Hematopoietic multipotent progenitor cell (in vitro differentiated cells): ENCODE measurements at places on chromosomes 11 and 22.
A peak's percentile ranks its signal among the peaks of the same experiment; 100 is the strongest.

- DNase-seq = no peak
These were observed 173.7 kb downstream of the MN1 start for GRCh38 chr22:27627901-27628300.

- no peak for DNase-seq
These were observed 485.1 kb downstream of the OPCML start for GRCh38 chr11:133047036-133047770.

GRCh38 chr22:23098718-23099530, 28.6 kb downstream of the GNAZ start:
- DNase-seq = no peak

GRCh38 chr11:5504403-5504921, 5.3 kb downstream of the UBQLN3 start:
- DNase-seq = no peak

- peak; percentile 75 for DNase-seq
These were observed 203.0 kb upstream of the SORL1-AS1 start for GRCh38 chr11:121655537-121656327.

- DNase-seq = no peak
These were observed 92.9 kb downstream of the FBXO7 start for GRCh38 chr22:32567544-32567943.

- no peak for DNase-seq
These were observed 1.7 kb downstream of the CHST1 start for GRCh38 chr11:45663486-45664375.

GRCh38 chr11:36953976-36954375, 355.9 kb upstream of the RAG2 start:
- no peak for DNase-seq

DNA sequence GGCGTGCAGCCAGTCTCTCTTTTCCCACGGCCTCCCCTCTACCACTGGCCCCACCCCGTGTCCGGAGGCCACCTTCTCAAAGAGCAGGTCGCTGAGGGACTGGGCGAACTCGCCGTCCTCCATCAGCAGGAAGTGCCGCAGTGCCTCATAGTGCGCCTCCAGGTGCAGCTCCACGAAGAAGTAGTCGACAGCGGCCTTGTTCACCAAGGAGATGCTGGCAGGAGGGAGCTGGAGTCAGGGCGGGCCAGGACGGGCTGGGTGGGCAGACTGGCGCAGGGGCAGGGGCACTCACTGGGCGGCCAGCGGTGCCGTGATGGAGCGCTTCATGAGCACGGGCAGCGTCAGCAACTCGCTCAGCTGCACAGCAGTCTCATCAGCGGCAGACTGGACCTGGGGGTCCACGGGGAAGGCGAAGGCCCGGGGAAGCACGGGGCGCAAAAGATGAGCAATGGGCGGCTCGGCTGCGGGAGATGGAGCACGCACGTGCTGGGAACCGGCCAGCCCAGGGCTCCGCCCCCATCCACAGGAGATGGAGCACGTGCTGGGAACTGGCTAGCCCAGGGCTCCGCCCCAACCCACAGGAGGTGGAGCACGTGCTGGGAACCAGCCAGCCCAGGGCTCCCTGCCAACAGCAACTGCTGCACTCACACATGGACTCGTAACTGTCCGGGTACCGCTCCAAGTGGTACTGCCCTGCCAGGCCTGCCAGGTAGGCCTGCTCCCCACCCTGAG, 18.4 kb downstream of the SELENOO start:
- peak; percentile 45 for DNase-seq

- no peak for DNase-seq
These were observed 489.4 kb downstream of the KCNA4 start for GRCh38 chr11:29527391-29527936.

- DNase-seq = no peak
These were observed 1584.3 kb upstream of the RAG2 start for GRCh38 chr11:38182126-38182866.

DNA sequence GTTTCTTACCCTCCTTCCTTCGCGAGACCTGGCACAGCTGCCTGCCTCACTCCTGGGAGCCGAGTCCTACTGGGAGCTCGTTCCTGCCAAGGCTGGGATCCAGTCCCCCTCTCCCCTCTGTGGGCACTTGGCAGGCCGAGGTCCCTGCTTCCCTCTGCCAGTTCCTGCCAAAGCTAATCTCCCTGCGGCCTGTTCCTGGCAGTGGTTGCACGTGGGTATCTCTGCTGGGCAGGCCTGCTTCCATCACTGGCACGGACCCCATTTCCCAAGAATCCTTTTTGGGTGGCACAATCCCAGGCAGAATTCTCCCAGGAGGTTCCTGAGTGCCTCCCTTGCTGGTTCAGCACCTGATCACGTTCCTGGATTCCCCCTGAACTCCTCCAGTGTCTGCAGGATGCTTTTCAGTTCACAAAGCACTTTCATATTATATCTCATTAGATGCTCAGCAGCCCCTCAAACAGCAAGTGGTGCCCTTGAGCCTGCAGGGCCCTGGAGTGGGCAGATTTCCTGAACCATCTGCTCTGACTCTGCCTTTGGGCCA, 96.5 kb downstream of the RRM1 start:
- DNase-seq = no peak

DNA sequence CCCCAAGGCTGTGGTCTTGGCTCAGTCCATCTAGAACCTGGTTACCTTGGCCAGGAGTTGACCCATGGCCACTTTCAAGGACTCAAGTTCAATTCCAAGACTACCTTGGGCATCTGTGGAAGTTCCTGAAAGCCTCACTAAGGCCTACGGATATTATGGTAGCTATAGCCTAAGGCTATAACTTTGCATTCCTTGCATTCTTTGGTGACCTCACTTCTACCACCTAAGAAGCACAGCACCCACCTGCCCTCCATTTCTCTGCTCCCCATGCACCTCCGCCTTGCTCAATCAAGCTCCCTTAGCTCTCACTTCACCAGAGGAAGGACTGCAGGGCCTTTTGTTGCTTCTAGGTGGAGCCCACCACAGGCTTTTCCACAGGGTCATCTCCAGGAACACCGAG, 50.3 kb upstream of the GALNT18 start:
- DNase-seq = no peak

GRCh38 chr11:93591247-93591898, 48.2 kb upstream of the SMCO4 start:
- DNase-seq = no peak

- DNase-seq = no peak
These were observed 29.4 kb upstream of the AMOTL1 start for GRCh38 chr11:94738746-94739145.

- DNase-seq = no peak
These were observed 85.9 kb upstream of the MYOD1 start for GRCh38 chr11:17633279-17633986.

GRCh38 chr11:130379276-130379675, 49.1 kb downstream of the ADAMTS8 start:
- no peak for DNase-seq

GRCh38 chr22:18984564-18984963, 48.5 kb upstream of the PRODH start:
- no peak for DNase-seq

- DNase-seq = no peak
These were observed 65.1 kb downstream of the CLMP start for GRCh38 chr11:123129920-123130319.

GRCh38 chr11:35420371-35420770, 1.0 kb upstream of the SLC1A2 start:
- no peak for DNase-seq

GRCh38 chr22:36644333-36644757, 59.2 kb downstream of the CACNG2 start:
- DNase-seq = peak; percentile 77

DNA sequence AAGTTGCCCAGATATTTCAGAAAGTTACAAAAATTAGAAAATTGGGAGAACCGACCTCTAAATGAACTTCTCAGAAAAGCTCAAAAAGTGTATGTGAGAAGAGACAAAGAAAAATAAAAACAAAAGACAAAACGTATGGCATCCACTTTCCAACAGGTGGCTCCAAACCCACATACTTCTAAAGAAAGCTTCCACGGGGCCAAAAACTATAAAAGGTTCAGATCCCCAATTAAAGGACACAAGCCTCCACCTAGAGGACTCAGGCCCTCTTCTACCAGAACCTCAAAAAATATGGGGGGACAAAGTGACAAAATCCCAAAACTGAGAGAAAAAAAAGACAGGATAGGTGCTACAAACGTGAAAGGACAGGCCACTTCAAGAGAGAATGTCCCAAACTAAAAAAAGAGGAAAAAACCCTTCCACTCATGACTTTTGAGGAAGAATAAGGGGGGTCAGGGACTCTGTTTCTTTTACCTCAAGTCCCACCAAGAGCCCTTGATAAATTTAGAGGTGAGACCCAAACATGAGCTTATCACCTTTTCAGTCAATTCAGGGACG, 8.8 kb downstream of the SCGB2A1 start:
- peak; percentile 35 for DNase-seq

- DNase-seq = no peak
These were observed 30.3 kb upstream of the PRDM10 start for GRCh38 chr11:130032931-130033330.

DNA sequence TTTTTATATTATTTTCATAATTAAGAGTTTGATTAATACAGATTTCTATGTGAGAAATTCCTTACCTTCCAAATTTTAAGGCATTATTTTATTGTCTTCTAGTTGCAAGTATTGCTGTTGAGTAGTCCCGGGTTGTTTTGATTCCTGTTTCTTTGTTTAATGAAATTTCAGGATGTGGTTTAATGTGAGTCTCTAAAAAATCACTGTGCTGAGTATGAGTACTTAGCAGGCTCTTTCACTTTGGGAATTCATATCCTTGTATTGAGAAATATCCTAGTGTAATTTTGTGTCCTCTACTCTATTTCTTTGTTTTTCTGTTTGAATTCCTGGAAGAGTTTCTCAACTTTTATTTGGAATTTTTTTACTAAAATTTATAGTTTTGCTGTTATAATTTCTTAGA, 113.2 kb downstream of the TMEM135 start:
- no peak for DNase-seq

GRCh38 chr11:74318241-74318932, 6.9 kb upstream of the P4HA3 start:
- no peak for DNase-seq

GRCh38 chr22:30212363-30212995, 34.1 kb downstream of the LIF start:
- DNase-seq = no peak

DNA sequence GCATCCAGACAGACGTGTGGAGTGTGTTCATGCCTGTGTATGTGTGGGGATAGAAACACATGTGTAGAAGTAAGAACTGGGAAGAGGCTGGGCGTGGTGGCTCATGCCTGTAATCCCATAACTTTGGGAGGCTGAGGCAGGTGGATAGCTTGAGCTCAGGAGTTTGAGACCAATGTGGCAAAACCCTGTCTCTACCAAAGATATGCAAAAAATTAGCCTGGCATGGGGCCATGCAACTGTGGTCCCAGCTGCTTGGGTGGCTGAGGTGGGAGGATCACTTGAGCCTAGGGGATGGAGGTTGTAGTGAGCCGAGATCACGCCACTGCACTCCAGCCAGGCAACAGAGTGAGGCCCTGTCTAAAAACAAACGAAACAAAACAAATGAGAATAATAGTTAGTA, 1166.6 kb downstream of the TBC1D22A start:
- no peak for DNase-seq

DNA sequence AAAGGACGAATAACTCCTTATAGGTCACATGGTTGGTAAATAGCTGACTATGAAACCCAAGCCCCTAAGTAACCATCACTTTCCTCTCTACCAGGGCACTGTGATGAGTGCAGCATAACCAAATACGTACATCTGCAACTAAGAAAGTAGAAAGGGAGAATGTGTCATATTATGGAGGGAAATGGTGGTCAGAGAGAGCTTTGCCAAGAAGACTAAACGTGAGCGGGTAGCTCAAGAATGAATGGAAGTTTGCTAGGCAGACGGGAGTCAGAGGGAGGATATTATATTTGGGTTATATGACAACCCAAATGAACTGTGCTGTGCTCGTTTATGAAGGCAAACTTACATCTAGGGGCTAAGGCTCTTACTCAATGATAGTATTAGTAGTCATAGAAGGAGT, 537.3 kb downstream of the OPCML start:
- DNase-seq = no peak

- DNase-seq = no peak
These were observed 19.8 kb upstream of the FJX1 start for GRCh38 chr11:35598254-35599125.

DNA sequence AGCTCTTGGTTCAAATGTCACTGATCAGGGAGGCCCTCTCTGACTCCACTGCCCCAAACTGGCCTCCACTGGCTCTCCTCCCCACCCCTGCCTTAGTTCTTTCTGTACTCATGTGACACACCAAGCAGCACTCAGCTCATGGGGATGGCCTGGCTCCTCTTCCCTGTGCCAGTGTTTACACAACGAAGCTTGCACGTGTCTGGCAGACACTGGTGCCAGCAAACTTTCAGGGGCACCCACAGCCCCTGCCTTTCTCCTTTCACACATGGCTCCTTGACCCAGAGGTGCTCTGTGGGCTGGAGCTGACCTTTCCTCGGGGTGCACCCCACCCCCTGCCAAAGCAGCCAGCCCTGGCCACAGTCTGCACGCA, 37.6 kb upstream of the PARVG start:
- DNase-seq = no peak
